ENCODE measurements at places on chromosomes 3 and 15.

DNA sequence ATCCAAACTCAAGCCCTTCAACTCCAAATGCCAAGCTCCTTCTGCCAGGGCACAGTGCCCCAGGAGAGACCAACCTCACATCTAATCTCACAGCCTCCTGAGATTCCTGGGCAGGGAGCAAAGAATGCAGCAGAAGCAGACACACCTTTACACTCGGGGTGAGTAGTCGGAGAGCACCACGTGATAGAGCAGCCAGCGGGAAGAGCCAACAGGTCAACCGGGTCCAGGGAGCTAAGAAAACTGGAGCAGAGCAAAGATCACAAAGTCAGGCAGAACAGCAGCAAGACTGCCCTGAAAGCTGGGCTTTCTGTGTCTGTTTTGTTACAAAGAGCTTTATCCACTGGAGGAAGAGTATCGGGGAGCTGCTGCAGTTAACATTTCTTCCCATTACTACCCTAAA lies 4.2 kb downstream of the B3GALNT1 start:
- no peak for DNase-seq

DNA sequence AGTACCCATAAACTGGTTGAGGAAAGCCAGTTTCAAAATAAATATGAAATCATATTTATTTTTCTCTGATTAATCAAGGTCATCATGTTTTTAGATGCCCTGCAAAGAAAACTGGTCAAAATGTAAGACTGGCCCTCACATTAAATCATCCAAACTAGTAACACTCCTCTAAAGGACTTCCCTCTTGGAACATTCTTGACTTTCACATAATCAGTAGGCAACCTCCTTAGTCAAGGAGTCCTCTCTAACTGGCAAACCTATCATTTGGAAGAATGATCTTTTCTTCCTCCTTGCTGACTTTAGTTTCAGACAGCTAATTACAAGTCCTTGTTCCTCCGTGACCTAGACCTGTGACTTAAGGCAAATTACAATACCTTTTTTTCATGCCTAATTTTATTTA lies 82.5 kb upstream of the DCBLD2 start:
- DNase-seq = no peak

- no peak for DNase-seq
Observed at GRCh38 chr15:44075535-44075934, 119.5 kb downstream of the FRMD5 start.

GRCh38 chr3:175713268-175713667 lies 854.1 kb downstream of the NAALADL2 start:
- no peak for DNase-seq

- DNase-seq = no peak
Observed at GRCh38 chr3:195033531-195034091, 237.3 kb downstream of the XXYLT1 start.

DNA sequence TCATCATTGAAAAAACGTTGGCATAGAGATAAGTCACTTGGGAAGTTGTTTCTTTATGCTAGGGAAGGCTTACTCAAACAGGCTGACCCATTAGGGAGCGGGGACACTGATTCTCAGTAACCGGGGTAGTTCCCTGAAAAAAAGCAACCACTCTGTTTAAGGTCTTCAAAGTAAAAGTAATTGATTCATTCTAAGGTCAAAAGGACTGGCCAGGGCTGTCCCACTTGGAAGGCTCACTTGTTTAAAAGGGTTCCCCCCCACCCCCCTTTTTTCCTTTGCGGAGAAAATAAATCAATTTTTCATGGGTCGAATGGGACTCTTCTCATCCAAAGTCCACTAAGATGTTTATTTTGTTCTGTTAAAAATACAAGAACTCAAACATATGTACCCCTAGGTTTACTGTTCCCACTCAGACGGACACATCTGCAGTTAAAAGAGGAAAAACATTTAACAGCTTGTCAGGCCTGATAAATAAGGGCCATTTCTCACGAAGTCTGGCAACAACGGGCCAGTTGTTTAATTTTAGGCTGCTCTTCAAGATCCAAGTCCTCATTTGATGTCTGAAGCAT lies 53.0 kb downstream of the ARHGEF3 start:
- DNase-seq = no peak

DNA sequence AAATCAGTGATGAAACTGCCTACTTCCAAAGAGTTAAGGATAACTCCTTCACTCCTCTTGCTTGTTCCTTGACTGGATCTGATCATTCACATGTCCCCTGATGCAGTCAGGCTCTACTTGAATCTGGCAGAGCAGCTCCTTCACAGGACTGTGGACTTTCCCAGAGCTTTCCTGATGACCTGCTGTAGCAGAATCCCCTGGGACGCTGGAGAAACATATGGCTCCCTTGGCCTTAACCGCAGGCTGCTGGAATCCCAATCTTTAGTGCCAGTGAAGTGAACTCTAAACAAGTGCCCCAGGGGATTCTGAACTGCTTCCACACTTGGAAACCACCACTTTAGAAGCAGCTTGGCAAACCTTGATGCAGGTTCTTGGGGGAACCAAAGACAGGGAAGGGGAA lies 217.8 kb downstream of the CHST2 start:
- no peak for DNase-seq

GRCh38 chr3:107596639-107597038 lies 73.9 kb downstream of the BBX start:
- DNase-seq = no peak

- DNase-seq = no peak
Observed at GRCh38 chr3:9130345-9131305, 118.8 kb downstream of the SRGAP3 start.

- DNase-seq = no peak
Observed at GRCh38 chr3:123590685-123591450, 6.0 kb upstream of the HACD2 start.

DNA sequence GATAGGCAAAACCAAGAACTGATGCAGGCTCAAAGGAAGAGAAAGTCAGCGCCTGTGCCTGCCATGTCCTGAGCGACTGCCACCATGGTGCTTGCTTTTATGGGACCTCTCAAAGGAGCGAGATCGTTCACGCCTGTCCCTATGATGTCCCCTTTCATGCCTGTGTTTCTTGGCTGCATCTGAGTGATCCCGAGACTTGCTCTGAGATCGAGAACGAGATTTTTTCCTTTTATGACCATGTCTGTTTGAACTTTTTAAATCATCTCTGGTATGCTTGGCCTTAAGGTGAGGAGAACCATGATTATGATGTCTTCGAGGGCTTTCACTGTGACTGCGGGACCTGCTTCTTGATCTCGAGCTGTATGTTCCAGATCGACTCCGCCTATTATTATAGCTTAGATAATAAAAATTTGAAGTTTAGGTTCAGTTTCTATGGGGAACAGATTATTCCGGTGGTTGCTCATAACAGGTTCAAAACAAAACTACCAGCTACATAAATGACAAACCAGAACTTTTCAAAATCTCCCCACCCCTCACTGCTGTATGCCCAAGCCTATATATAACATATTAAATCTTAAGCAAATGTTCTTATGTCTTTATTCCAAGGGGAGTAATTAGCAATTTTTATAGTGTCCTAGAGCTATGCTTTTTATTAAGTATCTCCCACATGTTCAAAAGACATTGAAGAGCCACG lies 11.6 kb downstream of the CCNL1 start:
- no peak for DNase-seq

- DNase-seq = no peak
Observed at GRCh38 chr3:64828276-64828675, 140.5 kb upstream of the ADAMTS9 start.

- DNase-seq = no peak
Observed at GRCh38 chr15:58469432-58470353, 37.9 kb downstream of the LIPC start.

DNA sequence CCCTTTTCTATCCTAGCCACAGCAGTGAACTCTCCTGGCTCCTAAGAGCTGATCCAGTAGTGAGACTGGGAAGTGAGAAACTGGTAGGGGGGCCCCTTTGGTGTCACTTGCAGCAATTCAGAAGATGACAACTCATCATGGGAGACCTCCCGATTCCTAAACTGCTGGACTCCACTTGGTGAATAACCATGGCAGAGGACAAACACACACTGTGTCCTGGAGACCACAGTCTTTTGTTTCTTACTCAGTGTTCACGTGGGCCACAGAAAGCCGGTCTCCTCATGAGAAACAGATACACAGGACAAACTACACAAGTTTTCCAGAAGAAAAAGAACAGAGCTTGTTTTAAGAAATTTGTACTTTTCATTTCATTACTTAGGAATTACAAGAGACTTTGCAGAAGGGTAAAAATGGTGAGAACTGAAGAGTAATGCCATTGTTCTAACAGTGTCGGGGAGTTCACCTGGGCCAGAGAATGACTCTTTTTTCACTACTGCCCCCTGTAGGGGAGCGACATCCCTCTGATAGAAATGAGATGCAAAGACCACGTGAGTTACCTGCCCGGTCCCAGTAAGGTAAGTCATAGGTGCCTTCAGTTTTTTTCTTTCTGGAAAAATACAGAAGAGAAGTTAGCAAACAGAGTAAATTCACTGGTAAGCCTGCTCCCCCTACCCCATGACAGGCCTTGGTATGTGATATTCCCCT lies 38.1 kb downstream of the ST3GAL6 start:
- DNase-seq = no peak

DNA sequence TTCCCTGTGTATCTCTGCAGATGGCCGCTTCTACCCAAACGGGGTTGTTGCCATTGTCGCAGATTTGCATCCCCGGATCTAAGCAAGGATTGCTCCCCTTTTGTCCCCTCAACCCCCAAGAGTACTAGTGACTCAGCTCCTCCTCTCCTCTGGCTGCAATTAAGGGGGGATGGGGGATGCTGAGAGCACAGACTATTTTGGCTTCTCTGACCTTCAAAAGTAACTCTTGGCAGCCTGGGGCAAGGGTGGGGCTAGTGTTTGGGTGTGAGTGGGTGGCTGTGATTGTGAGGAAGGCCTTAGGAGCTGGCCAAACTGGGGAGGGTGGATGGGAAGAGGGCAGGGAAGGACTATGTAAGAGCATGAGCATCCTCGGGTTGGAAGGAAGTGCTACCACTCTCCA lies 1.2 kb upstream of the MAP1A start:
- DNase-seq = no peak

DNA sequence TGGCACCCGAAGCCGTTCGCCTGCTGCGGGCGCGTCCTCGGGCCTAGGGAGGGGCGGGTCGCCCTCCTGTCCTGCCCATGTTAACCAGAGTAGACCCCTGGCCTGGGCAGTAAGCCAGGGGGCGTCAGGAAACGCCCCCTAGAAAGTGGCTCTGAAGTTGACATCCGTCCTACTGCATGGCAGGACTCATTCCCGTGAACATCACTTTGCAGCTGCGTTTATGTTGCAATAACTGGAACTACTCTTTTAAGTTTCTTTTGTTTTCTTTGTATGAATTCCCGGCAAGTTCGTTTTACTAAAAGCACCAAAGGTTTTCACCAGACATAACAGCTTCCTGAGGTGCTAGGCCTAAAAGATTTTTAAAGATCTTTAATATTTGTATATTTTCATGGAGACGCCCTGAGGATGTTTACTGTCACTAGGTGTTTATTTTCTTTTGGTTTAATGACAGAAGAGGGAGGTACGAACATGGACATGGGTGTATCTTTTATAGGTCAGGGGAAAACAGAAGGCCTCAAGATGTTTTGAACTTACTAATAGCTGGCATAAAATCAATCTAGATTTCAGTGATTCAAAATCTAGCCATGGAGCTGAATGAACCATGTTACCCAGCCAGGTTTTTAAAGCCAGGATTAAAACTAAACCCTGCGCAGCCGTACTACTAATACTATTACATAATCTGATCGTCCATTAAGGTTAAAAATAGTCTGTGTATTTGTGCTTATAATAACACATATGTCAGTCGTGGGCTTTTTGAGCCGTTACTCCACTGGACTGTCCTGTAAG lies 1.0 kb downstream of the C15orf61 start:
- no peak for DNase-seq

- DNase-seq = no peak
Observed at GRCh38 chr15:86591994-86592735, 512.5 kb downstream of the AGBL1 start.

- no peak for DNase-seq
Observed at GRCh38 chr15:48730506-48730905, 80.4 kb downstream of the CEP152 start.

DNA sequence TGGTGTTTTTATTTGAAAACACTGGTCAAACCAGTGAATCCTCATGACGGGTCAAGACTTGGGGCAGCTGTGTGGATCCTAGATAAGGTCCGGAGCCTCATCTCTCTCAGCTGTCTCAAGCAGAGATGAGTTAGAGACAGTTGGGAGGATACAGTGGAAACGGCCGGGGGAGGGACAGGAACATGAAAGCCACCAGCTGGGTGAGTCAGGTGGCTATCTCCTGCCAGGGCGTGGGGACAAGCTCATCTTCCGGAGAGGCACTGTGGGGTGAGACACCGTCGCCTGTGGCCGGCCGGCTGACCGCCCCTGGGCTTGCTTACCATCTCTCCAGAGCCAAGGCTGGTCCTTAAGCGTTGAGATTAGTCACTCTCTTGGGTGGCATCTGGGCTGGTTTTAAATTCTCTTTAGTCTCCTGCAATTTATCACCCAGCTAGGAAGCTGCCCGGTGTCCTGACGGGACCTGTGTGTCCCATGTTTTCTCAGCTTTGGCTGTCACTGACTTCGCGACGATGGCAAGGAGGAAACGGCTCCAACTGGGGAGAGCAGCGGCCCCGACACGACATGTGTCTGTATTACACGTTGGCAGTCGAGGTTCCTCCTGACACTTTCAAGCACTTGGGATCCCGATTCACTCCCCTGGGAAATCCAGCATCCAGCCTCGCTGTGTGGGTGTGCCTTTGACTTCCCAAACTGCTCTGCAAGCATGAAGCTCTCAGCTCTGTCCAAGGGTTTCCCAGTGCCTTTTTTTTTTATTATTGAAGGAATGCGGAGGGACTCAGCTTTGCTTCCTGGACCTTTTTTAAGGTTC lies 7.5 kb downstream of the ST8SIA2 start:
- no peak for DNase-seq

- DNase-seq = no peak
Observed at GRCh38 chr3:195059006-195059350, 212.0 kb downstream of the XXYLT1 start.

- DNase-seq = no peak
Observed at GRCh38 chr3:194905696-194906095, 220.0 kb downstream of the FAM43A start.

DNA sequence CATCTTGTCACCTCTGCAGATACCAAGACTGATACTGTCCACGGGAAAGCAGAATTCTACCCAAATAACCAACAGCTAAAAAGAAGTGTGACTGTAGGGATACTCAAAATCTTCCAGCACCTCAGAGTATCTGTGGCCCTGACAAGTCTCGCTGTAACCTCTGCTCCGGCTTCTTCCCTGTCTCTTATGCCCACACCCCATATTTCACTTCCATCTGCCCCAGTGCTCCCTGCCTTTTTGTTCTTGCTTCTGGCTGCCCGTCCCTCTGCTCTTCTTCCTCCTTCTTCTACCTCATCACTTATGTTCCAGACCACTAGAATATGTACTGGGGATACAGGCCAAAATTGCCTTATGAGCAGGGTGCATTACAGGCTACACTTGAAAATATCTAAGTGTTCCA lies 45.4 kb downstream of the CRTAP start:
- no peak for DNase-seq

GRCh38 chr3:10194328-10195071 lies 29.8 kb downstream of the IRAK2 start:
- DNase-seq = no peak

Data from NCI-H1092 treated with DMSO at 0.1 percent for 48 hours (cell line).